ENCODE measurements at places on chromosomes 5 and 9. TPM values are rescaled to one million over a fixed set of nuclear protein-coding genes. Genes with fewer than 3 reads are reported as not detected.

GRCh38 chr5:79235261-79235633 lies 684 bp upstream of the JMY start:
- no peak for DNase-seq

DNA sequence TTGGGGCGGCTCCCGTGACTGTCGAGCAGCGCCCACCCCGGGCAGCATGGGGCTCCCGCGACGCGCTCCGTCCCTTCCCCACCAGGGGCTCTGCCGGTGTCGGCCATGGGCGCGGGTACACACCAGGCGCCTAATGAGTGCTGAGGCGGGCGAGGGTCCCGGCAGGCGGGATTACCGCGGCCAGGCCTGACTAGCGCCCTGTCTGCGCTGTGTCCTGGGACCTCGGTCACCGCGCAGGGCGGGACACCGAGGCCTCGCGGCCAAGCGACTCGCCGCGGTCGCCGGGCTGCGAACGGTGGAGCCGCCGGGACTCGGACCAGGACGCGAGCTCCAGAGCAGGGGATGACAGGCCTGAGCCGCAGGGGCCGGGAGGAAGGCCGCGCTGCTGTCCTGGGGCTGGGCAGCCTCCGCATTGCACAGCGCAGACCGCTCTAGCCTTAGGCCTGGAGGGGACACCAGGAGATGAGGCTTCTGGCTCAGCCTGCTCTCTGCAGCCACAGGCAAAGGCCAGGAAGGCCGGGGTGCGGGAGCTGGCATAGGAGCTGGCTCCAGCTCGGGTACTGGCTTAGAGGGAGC lies 14.1 kb downstream of the LCN10 start:
- peak; percentile 69 for DNase-seq

- DNase-seq = no peak
These were observed 757.0 kb downstream of the BRINP1 start for GRCh38 chr9:118612201-118612600.

GRCh38 chr5:96045888-96046287 lies 84.2 kb upstream of the ELL2 start:
- DNase-seq = no peak

DNA sequence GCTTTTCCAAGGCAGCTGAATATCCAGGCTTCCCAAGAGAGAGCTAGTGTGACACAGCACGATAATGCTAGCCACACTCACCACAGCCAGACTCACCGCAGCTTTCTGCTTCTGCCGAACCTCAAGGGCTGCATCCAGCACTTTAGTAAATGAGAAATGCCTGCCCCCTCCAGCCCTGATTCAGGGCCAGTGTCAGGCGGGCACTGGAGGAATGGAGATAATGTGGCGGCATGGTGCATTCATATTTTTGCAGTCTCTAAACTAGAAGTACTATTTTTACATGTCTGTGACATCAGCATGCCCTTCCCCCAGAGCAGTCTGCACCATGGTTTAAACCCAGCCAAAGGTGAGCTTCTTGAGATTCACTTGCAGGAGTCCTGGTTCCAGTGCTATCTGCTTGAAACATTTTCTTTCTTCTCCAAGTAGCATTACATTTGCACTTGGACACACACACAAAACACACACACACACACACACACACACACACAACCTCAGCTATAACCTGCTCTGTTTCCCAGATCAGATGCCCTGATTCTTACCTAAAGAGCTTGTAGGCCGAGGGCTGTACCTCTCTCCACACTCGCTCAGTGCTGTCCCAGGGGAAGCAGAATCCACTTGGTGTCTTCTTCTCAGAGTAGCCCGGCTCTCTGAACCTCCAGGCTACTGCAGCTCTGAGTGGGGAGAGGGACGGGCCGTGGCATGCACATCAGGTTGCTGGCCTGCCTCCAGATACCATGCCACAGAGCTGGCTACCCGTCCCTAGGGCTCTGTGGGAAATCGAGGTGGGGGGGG lies at the start of gene FGF1:
FGF1 (minus strand) TSS at position 673 of the 792 bp plus-strand sequence. CDS start 71,963 bp downstream, outside the sequence.
- DNase-seq = no peak

Gene FOXD4L4
- total RNA-seq = 0.43 TPM

Gene CCL21
- 9.9 TPM for total RNA-seq

GRCh38 chr5:13249854-13250253 lies 694.6 kb downstream of the DNAH5 start:
- DNase-seq = no peak

DNA sequence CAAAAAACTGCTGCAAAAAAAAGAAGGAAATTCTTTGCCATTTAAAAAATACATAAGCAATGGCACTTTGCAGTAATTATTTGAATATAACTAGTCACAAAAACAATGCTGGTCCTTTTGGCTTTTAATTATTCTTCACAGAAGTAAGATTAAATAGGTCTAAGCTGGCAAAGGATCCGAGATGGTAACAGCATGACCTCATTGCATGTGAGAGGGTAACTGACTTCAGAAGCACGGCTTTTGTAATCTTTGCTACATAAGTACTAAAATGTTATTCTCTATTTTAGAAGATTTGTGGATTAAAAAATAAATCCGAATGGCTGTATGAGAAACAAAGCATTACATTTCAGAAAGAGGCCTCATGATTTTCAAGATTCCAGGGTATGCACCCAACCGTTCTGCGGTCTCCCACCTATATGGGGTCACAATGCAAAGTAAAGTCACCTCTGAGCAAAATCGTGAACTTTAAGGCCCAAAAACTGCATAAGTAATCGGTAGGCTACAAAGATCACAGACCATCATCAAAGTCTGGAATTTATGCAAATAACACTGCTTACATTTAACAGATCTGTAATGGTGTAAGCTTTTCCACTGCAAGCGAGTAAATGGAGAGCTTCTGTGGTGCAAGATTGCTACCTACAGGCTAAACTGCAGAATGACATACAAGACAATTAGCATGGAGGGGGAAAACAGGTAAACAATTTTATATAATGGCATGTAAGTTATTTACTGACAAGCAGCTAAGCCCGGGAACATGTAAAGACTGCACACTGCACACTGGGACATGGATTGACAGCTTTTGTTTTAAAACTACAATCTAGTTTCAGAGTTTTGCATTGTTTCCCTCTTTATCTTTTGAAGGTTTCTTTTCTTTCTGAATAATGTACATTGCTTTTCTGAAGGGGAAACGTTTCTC lies 231.6 kb downstream of the SLF1 start:
- DNase-seq = no peak

DNA sequence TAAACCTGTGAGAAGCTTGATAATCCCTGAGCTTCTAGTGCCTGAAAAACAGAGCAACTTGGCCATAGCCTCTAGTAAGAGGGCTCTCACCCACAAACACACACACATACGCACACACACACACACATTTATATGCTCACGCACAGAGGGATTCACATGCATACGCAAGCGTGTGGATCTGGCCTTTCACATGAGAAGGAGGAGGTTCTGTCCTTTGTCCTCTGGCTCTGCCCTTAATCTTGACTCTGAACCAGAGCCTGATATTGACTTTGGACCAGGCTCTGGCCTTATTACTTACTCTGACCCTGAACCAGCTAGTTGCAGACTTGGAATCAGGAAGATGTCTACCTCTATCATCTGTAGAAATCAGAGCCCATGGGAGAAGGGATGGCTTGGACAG lies 10.0 kb upstream of the P4HA2 start:
- peak; percentile 69 for DNase-seq

GRCh38 chr5:57174890-57175510 lies 1.1 kb downstream of the GPBP1 start:
- DNase-seq = no peak

GRCh38 chr9:130182381-130182909 lies 10.2 kb downstream of the NCS1 start:
- DNase-seq = no peak

DNA sequence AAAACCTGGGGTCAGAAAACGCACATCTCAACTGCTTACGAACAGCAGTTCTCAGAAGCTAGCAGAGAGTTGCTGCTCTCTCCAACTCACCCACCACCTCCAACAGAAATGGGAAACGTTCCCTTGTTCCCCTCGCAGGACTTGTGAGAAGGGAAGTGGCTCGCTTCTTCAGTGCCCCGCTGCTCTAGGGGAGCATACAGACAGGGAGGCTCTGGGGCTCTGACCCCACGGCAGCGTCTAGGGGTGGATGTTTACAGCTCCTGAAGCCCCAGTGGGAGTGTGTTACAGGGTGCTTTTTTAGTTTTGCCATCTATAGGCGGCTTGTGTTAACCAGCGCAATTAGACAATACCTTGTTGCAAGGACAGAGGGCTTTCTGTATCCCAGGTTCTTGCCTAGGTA lies 267.7 kb upstream of the ACTBL2 start:
- DNase-seq = no peak

- no peak for DNase-seq
These were observed 70.7 kb upstream of the MAN2A1 start for GRCh38 chr5:109619021-109619460.

DNA sequence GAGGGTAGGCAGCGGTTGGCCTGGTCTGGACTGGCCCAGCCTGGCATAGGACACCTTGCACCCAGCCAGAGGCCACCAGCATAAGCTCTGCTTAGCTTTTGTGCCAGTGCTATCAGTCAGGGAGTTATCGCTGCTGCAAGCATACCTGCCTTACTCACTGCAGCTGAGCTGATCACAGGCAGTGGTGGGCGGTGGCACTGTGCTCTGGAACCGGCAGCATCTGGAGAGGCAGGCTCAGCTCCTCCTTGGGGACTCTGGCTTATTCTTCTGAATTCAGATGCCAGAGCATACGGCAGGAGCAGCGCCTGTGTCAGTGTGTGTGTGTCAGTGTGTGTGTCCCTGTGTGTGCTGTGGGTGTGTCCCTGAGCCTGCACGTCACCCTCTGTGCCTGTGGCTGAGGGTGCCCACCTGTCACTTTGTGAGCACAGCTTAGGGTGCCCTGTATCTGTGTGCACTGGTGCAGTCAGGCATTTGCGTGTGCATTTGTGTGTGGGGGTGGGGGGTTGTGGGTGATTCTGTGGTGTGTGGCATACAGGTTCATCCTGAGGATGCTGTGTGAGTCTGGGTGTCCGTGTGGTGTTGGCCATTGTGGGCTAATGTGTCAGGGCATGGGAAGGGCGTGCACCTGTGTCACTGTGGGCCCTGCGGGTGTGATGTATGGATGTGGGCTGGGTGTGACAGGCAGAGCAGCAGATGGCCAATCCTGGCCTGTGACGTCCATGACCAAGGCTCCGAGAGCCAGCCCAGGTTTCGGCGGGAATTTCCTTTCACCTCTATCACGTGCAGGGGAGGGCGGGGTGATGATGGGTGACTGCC lies 23.5 kb downstream of the LMX1B start:
- no peak for DNase-seq

GRCh38 chr5:151810449-151810848 lies 38.7 kb downstream of the G3BP1 start:
- DNase-seq = no peak

GRCh38 chr9:79220666-79221065 lies 351.1 kb upstream of the TLE4 start:
- no peak for DNase-seq

- DNase-seq = no peak
These were observed 14.5 kb downstream of the FCN2 start for GRCh38 chr9:134895097-134895496.

DNA sequence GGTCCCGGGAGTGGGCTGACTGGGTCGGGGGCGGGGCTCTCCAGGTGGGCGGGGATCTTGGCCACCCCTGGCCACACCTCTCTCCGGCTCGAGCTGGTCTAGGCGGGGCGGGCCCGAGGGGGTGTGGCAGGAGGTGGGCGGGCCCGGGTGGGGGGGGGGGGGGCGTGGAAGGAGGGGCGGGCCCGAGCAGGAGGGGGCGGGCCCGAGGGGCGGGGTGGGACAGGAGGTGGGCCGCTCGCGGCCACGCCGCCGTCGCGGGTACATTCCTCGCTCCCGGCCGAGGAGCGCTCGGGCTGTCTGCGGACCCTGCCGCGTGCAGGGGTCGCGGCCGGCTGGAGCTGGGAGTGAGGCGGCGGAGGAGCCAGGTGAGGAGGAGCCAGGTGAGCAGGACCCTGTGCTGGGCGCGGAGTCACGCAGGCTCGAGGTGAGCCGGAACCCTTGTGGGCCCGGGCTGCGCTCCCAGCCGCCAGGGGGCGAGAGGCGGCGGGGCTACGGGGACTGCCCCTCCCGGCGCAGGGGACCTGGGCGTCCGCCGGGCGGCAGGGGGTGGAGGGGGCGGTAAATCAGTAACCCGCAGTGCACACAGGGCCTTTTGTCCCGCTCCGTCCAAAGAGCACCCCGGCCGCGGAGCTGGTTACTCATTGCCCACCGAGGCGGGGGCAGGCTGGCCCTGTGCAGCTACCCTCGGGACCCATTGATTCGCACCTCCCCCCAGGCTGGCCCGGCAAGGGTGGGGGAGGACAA lies at the start of gene FGFR4:
FGFR4 (plus strand) TSS at position 262 of the 744 bp plus-strand sequence. CDS start 2,688 bp downstream, outside the sequence.
- peak; percentile 93 for DNase-seq

Gene PCDHGB3
- 0.93 TPM for total RNA-seq

DNA sequence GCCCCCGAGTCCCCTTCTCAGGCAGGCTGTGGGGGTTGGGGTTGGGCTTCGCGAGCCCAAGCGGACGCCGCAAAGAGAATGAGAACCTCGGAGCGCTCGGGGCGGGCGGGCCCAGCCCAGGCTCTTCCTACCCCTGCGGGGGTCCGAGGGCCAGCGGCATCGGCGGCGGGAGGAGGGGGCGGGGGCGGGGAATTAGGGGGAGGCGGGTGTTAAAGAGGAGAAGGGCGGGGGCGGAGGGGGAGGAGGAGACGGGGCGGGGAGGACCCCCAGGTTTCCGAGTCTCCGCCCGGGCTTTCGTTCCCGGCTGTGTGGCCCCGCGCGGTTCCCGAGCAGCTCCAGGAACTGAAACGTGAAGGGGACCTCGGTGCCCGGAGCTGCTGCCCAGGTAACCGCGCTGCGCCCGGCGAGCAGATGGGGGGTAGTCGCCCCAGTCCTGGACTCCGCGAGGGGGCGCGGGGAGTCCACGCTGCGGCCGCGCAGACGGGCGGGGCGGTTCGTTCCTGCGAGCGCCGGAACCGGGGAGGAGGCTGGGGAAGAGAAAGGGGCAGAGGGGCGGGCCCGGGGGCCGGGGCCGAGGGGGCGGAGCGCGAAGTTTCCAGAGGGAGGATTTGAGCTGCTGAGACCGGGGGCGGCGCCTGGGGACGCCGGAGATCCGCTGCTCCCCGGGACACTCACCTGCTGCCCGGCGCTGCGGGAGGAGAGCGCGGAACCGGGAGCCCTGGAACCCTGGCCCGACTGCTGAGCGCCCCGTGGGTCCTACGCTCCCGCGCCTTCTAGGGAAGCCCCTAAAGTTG lies 38.4 kb upstream of the PLEKHG4B start:
- peak; percentile 65 for DNase-seq

DNA sequence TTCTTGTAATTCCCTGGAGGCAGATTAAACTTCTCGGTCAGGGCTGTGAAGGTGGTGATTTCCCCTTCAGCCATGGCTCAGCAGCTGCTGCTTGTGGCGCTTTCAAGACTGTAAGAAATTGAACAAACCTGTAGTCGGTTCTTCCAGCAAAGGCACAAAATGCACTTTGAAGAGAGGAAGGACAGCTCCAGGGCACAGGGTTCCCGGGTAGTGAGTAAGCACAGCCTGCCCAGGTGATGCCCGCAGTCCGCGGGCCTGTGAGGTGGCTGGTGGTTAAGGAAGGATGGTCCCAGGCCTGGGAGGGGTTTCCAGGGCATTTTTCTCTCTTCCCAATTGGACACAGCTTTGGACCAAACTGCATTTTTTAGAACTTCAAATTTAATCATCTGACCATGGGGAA lies 71.8 kb downstream of the FGF1 start:
- DNase-seq = no peak

- DNase-seq = no peak
These were observed 12.2 kb downstream of the GPR150 start for GRCh38 chr5:95631991-95632675.

Gene GFPT2
- total RNA-seq = 0.84 TPM

- DNase-seq = no peak
These were observed 268.2 kb downstream of the MAST4 start for GRCh38 chr5:66864240-66864884.

Gene PCDHGB7
- total RNA-seq = 1.2 TPM
